ENCODE measurements at places on chromosomes 6 and 20. TPM values are rescaled to one million over a fixed set of nuclear protein-coding genes. Genes with fewer than 3 reads are reported as not detected.

GRCh38 chr20:14790771-14791620 is 453.6 kb upstream of the FLRT3 start:
- no peak for DNase-seq
- no peak overlapping the region for H3K4me3 ChIP-seq
- no peaks in the 10 kb centered on the region for H3K27me3 ChIP-seq
- no peaks in the 10 kb centered on the region for H3K36me3 ChIP-seq
- no peaks in the 10 kb centered on the region for H3K4me1 ChIP-seq

GRCh38 chr6:47922391-47922790 is 140.6 kb downstream of the OPN5 start:
- H3K27ac ChIP-seq = no peak overlapping the region
- H3K4me3 ChIP-seq = no peak overlapping the region
- H3K36me3 ChIP-seq = no peaks in the 10 kb centered on the region
- no peak for DNase-seq

DNA sequence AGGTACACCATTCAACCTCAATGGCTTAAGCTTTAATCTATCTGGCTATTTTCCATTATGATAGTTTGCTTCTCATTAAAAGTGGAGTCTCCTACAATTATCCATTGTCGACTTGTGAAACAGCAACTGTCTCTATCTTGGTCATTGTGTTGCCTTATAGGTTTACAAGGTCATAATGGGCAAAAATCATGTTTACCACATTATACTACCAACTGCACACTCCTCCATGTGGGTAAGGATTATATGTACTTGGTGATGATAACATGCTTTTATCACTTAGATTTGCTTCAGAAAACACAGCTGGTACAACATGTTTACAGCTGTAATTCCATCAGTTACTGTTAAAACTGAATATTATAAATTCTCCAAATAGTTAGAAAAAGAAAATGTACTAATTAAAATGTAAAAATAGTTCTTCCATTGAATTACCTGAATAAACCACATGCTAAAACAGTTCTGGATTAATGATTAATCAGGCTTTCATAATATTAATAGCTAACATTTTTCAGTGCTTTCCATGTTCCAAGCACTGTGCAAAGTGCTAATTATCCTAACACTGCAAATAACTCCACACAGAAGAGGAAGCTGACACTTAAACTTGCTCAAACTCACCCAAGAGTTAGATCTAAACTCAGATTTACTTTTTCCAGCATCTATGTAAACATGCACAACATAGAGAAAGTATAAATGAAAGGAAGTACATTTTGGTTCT is 96.7 kb downstream of the OGFRL1 start:
- H3K36me3 ChIP-seq = no peaks in the 10 kb centered on the region
- H3K4me3 ChIP-seq = no peak overlapping the region
- H3K27me3 ChIP-seq = no peaks in the 10 kb centered on the region

DNA sequence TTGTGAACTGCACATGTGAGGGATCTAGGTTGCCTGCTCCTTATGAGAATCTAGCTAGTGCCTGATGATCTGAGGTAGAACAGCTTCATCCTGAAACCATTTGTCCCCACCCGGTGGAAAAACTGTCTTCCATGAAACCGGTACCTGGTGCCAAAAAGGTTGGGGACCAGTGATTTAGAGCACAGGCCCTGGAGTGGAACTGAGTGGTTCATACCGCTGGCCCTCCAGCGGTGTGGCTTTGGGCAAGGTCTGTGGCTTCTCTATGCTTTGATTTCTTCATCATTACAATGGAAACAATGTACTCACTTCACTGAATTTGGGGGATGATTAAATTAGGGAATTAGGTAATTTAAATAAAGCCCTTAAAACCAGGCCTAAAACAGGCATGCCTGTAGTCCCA is 36.3 kb downstream of the CD164 start:
- peaks cover 4% of the 10 kb centered on the region for H3K4me1 ChIP-seq
- no peaks in the 10 kb centered on the region for H3K27me3 ChIP-seq
- no peak overlapping the region for H3K27ac ChIP-seq
- no peaks in the 10 kb centered on the region for H3K36me3 ChIP-seq

Gene RBPJL
- not detected for polyA plus RNA-seq

Gene VWA7
- 0.81 TPM for polyA plus RNA-seq

Gene SYNJ2
- polyA plus RNA-seq = 3.0 TPM

Gene FOXQ1
- 0.28 TPM for polyA plus RNA-seq

Gene ASCC3
- polyA plus RNA-seq = 13.3 TPM

Gene APMAP
- polyA plus RNA-seq = 210 TPM

Gene TMEM170B
- polyA plus RNA-seq = 1.8 TPM
